ENCODE measurements at places on chromosomes 16 and 17.
A peak's percentile ranks its signal among the peaks of the same experiment; 100 is the strongest.

- DNase-seq: no peak
Observed at GRCh38 chr16:7200320-7200719, 132.3 kb upstream of the RBFOX1 start.

- no peak for DNase-seq
Observed at GRCh38 chr16:31347445-31347844, 7.5 kb upstream of the ITGAX start.

- no peak for DNase-seq
Observed at GRCh38 chr17:39659279-39660010, 5.7 kb upstream of the TCAP start.

DNA sequence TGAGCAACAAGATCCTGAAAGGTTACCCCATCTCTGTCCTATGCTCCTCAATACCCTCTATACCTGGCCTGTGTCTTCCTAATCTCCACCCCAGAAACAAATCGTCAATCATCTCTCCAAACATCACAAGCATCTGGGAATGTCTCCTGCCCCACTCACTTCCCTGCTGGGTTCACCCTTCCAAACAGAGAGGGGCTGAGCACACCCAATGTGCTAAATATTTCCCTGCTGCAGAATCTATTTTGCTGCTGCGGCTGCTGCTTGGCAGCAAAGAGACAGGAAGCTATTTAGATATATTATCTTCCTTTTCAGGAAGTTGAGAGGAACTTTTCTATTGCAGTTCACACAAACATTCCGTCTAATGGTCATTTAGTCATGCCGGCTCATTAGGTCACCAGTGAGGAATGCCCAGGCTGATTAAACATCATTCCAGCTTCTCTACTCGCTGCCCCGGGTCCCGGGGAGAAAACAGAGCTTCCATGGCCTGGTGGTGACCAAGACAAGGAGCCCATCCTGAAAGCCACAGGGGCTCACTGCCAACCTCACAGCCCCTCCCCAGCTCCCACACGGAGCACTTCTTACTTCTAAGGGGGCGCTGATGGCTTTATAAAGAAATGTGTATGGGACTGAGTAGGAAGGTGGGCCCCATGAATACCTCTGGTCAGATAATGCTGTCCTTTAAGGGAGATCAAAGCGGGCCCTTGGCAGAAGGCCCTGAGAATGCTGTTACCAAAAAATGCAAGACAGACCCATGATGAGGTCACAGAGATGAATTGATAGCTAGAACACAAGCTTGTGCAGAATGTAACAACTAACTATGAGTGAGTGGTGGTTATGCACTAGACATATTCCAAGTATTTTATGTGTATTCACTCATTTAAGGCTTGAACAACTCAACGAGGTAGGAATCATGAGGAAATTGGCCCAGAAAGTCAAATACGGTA is 218.3 kb downstream of the SOX9 start:
- DNase-seq: no peak

GRCh38 chr17:2708585-2709182 is 2.9 kb downstream of the CLUH start:
- no peak for DNase-seq

- DNase-seq: no peak
Observed at GRCh38 chr17:58421711-58422110, 4.4 kb upstream of the RNF43 start.

GRCh38 chr17:64128787-64129514 is 993 bp downstream of the ERN1 start:
- no peak for DNase-seq

GRCh38 chr16:87802670-87803069 is 36.9 kb upstream of the KLHDC4 start:
- no peak for DNase-seq

DNA sequence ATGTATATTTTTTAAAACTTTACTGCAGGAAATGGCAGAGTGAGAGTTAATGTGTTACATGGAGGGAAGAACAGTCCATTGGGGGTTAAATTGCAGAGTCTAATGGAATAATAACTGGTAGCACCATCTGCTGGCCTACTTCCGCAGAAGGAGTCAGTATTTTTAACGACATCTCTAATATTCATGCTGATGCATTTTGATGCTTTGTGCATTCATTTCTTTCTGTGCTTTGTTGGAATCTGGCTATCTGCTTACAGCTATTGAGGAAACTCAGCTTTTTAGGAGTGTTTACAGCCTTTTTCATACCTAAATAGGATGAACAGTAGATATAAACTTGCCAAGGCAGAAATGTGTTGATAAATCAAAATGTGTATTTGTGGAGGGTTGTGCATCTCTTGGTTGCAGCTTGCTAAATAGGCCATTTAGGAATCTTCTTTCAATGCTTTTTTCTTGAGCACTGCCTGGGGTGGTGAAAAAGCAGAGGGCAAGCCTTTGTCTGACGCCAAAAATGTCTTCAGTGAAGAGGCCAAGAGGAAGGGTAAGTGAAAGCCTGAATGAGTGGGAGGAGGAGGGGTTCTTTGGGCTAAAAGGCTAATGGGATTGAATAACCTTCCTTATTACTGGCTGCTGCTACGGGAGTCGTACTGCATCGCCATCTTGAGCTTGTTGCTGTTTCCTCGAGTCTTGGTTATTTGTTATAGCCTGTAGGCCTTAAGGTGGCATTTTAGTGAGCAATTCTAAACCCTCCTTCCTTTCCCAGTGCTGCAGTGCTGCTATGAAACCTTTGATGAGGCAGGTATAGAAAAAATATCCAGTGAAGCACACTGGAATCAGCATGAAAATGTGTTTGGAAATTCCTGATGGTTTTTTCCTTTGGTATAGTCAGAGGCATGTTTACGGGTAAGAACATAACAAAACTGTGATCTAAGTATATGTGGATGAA is 153.3 kb downstream of the CHD9 start:
- peak; percentile 47 for DNase-seq
